ENCODE measurements at places on chromosomes 2 and 18.

- DNase-seq: no peak
These were observed 3.2 kb upstream of the MPP4 start for GRCh38 chr2:201701646-201702045.

GRCh38 chr2:170262343-170262742, 84.4 kb downstream of the MYO3B start:
- no peak for DNase-seq

DNA sequence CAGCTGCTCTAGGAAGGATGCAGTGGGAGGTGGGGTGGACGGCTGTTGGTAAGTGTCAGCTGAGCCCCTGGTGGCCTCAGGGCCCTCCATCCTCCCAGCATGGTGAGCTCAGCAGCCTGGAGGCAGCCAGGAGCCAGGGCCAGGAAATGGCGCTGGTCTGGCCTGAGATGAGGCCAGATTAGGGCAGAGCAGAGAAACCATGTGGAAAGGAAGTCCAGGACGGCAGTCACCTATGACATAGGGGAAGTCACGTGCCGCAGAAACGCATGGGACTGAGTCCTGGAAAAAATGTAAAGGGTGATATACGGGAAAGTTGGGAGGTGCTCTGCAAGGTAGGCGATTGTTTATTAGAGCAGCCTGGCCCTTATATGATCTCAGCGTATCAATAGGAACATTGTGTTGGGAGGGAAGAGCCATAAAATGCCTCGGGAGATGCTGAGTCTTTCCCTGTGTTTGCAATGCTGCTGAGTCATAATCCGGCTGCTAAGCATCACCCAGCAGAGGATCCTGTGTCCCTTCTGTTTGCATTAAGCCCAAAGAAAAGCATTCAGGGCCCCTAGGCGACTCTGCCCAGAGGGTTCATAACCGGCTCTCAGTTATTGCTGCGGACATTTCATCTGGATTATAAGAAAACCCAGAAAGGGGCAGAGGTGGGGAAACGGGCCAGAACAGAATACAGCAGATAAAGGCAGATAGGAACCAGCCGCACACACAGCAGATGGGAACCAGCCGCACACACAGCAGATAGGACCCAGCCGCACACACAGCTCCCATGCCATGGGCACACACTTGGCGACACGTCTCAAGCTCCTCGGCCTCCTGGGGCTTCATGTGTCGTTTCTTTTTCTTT, 30.3 kb upstream of the B3GNT7 start:
- DNase-seq: no peak

- DNase-seq: no peak
These were observed 71.0 kb upstream of the TMEFF2 start for GRCh38 chr2:192265751-192266150.

DNA sequence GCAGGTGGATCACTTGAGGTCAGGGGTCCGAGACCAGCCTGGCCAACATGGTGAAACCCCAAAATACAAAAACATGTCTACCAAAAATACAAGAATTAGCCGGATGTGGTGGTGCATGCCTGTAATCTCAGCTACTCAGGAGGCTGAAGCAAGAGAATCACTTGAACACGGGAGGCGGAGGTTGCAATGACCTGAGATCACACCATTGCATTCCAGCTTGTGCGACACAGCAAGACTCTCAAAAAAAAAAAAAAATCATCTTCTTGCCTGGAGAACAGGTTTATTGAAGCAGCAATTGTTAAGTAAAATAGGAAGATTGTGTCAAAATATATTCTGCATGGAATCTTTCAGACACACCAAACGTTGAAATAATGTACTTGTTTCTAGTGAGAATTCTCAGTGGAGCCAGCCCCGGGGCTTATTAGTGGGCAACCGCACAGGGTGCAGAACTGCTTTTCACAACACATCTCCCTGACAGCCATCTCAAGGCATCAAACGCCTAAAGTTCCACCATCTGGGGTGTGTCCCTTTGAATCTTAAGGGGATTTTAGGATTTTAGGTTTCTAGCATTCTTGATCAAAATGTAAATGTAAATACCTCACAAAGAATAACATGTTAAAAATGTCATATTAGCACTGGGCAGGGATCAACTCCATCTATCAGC, 28.6 kb upstream of the PPP4R1 start:
- DNase-seq: no peak

- DNase-seq: no peak
These were observed 323.2 kb downstream of the CYP26B1 start for GRCh38 chr2:71824436-71824835.

GRCh38 chr2:192064459-192064858, 130.3 kb downstream of the TMEFF2 start:
- DNase-seq: no peak

GRCh38 chr2:170930991-170931266, 1.9 kb downstream of the GORASP2 start:
- no peak for DNase-seq

GRCh38 chr2:188963741-188964140, 10.4 kb upstream of the COL3A1 start:
- DNase-seq: no peak

DNA sequence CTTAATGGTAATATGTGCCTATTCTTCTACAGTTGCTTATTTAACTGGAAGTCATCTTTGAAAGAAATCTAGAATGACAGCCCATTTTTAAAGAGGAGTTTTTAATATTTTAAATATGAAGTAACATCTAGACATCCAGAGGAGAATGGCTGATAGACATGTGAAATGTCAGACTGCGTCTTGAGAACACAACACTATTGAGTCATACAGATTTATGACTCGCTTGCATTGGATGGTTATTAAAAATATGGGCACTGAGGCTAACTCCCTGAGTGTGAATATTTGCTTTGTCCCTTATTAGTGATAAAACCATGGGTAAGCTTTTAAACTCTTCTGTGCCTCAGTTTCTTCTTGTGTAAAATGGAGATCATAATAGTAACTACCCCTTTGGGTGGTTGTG, 22.9 kb downstream of the TDRD15 start:
- no peak for DNase-seq

DNA sequence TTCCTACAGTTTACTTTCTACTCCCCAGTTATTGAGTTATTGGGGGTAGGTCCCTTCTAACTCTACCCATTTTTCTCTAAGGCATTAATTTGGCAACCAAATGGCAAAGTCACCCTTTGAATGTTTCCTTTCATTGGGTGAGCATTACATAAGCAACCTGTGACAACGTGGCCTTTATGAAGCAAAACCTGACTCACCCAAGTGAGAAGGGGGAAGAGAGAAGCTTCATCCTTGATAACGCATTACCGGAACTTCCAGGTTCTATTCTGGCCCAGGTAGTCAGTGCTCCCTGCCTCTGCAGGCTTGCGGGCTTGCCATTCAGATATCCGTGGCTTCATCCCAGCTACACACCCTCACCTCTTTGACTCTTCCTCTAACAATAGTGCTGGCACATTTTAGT, 39.1 kb upstream of the FAM124B start:
- DNase-seq: no peak

DNA sequence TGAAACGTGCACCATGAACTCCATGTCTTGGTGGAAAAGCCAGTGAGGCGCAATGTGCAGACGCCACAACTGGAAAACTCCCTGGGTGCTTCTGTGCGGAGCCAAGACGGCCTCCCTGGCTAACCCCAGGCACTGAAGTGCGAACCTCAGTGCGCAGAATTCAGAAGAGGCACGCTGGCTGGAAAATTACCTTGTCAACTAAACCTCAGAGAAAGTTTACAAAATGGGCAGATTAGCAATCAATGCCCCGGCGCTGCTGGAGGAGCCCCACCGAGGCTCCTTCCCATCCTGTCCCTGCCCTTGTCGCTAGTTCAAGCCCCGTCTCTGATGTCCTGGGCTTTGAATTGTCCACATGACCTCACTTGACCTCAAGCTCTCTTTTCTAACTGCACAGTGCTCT, 22.2 kb downstream of the SNORC start:
- no peak for DNase-seq

GRCh38 chr2:48912110-48912509, 156.6 kb upstream of the LHCGR start:
- DNase-seq: no peak

DNA sequence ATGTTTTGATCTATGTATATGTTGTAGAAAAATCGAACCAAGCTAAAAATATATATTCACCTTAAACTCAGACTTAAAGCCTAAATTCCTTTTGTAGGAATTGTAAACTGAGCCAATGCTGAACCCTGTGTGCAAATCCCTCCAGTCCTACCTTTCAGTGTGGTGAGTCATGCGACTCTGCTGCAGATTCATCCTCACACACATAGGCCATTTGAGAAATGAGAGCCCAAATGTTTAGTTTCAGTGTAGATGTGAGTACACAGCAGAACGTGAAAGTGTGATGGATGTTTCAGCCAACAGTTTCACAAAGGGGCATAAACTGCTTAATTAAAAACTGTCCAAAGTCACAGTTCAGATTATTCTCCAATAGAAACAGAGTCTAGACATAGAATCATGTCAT, 193.2 kb downstream of the CDH19 start:
- DNase-seq: no peak

GRCh38 chr2:70035344-70035844, 51.9 kb upstream of the PCBP1 start:
- no peak for DNase-seq

- peak; percentile 32 for DNase-seq
These were observed 172.9 kb upstream of the SETBP1 start for GRCh38 chr18:44507729-44508325.

- DNase-seq: no peak
These were observed 14.8 kb downstream of the SPRED2 start for GRCh38 chr2:65417509-65418085.

GRCh38 chr2:61529944-61530735, 8.0 kb downstream of the XPO1 start:
- DNase-seq: no peak

DNA sequence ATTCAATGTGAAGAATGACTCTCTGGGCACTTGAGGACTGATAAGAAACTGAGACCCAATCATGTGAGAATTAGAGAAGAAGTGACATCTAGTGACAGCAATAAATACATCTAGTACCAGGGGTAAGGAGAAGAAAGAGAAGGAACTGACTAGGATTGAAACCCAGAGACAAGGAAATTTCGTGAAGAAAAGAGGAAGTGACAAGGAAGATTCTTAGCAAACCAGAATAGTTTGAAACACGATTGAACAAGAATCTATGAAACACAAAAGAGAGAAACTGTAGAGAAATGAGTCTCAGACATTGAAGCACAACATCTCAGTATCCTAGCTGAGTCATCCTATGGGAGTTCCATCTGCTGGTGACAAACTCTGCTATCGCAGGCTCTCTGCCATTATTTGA, 571.9 kb upstream of the PKDCC start:
- no peak for DNase-seq

GRCh38 chr2:216492597-216493333, 5.9 kb upstream of the RPL37A start:
- DNase-seq: no peak

GRCh38 chr18:68150961-68151360, 563.9 kb downstream of the TMX3 start:
- DNase-seq: no peak

DNA sequence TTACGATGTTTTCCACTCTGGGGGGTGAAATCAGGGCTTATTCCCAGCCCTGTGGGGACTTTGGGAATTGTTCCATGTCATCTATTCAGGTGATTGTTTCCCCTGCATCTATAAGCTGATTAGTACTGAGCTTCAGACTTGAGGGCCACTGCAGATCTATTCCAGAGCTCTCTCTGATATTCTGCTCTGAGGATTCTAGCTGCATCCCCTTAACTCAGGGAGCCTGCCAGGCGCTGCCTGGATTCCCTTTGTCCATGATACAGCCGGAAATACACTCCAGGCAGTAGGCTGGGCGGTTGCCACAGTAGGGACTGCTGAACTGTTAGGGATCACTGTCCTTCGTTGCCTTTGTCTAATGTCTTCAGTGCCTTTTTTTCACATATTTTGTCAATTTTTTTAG, 31.3 kb downstream of the PTRHD1 start:
- no peak for DNase-seq

- DNase-seq: no peak
These were observed 49.2 kb upstream of the CCDC150 start for GRCh38 chr2:196590286-196590685.

DNA sequence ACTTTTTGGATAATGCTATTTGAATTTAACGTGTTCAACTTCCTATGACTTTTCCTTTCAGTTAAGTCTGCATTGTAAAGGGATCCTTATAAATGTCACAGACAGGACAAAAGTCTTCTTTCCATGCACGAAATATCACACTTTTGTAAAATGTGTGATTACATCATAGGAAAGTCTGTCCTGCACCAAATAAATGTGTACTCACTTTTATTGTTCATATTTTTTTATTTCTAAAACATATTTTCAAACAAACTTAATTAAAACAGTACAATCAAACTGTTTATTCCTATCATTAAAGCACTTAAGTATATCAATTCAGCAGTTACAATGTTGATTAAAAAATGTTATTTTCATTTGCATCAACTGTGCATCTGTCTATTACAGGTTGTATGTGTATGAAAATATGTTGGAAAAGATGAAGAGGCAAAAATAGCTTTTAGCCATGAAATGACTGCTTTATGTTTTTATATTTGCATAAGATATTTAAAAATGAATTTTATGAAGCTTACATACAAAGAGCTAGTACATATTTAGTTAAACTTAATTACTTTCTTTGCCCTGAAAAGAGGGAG, 105.6 kb downstream of the CSRNP3 start:
- no peak for DNase-seq

- DNase-seq: no peak
These were observed 286.0 kb upstream of the CCDC68 start for GRCh38 chr18:55245211-55245614.

- DNase-seq: no peak
These were observed 45.5 kb downstream of the FSHR start for GRCh38 chr2:49108851-49109250.

DNA sequence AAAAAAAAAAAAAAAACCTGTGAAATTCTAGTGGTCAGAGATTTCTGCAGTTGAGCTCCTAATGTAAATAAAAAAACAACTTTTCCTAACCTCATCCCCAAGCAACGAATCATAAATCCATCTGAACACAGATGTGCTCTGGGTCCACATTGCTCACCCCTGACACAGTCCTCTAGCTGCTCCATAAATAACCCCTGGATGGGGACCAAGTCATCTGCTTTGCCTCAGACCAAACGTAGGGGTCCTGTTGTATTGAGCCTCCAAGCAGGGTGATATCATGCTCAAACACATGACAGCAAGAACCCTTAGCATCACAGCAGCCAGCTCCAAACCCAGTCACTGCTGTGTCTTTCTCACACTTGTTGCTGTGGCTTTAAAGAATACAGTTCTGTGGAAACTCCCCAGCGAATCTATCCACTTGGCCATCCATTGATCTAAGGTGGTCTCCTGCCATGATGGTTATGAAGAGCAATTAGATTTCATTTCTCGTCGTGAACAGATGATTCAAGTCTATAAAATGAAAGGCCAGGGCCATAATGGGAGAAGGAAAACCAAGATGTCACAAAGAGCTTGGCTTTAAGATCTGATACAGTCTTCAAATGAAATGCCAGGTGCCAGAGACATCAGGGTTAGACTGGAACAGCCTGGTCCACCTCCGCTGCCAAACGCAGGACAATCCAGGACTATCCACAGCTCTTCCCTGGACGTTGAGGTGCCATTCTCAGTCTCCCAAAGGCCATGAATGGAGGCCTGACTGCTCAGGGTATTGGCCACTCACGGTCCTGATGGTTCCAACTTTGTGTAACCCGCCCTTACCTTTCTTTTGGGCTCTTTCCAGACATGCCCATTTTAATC, 39.0 kb downstream of the TBC1D8 start:
- no peak for DNase-seq
